Activated gamma-delta T cell treated with Interleukin-2 at 50 U/mL for 16 hours (primary cell): ENCODE measurements at places on chromosomes 7 and 10.
A peak's percentile ranks its signal among the peaks of the same experiment; 100 is the strongest.

- peak; percentile 34 for DNase-seq
Measured at GRCh38 chr10:119478111-119478802, 64.3 kb downstream of the RGS10 start.

GRCh38 chr7:151374726-151375125 lies 33.1 kb downstream of the NUB1 start:
- no peak for DNase-seq

DNA sequence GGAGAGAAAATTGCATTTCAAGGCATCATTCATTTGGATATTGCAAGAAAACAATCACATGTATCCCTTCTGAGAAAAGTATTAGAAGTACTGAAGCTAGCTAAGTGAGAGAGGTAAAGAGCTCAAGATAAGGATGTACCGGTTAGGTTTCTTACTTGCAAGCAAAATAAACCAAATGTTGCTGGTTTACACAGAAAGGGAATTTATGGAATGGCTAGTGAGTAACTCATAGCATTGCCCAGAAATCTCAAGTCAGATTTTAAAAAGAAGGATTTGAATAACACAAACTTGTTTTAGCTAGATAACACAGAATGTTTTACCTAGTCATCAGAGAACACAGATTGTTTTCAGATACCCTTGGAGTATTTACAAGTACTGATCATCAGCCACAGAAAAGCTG lies 30.6 kb downstream of the KLHL7 start:
- no peak for DNase-seq

DNA sequence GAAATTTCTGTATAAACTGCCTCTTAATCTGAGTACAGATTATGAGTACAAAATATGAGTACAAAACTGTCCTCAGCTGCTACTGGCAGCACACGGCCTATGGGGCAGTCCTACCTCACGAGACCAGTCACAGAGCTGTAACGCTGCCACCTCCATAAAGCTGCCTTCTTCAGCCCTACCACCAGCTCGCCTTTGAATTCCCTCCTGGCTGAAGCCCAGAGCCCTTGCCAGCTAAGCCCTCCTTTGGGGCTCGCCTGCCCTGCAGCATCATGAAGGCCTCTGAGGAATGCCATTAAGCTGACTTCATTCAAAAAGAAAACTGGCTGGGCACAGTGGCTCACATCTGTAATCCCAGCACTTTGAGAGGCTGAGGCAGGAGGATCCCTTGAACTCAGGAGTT lies 180.0 kb upstream of the SH2B2 start:
- DNase-seq, result no peak

- DNase-seq, result no peak
Measured at GRCh38 chr7:66352071-66352470, 146.9 kb downstream of the TPST1 start.

DNA sequence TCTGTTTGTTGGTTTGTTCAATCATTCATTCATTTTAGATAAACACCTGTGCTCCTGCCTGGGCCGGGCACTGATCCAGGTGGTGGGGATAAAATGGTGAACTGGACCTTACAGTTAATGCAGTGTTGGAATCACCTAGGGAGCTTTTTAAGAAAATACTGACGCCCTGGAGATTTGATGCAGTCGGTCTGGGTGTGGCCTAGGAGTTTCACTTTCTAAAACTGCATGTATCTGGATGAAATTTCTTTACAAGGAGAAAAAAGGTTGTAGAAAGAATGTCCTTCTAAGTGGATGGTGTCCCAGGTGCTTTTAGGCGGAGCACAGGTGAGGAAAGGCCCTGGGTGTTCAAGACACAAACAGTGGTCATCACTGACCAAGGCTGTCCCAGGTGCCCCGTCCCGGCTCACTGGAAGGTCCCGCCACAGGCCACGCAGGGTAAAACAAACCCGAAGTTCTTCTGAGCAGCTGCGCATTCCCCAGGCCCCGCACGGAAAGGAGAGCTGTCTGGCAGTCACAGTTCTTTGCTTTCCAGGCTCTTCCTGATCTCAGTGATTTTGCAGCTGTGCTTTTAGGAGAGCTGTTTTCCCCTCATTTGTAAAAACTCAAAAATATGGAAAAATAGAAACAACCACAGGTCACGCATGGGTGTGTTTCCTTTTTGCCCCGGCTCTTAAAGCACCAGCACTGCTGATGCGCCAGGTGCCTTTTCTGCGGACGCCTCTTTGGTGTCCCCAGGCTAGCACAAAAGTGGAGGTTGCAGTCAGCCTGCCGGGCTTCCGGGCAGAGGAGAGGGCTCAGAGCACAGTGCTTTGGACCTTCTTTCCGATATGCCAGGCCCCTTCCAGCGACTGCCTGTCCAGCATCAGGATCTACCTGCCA lies 161.9 kb downstream of the GRK5 start:
- no peak for DNase-seq

DNA sequence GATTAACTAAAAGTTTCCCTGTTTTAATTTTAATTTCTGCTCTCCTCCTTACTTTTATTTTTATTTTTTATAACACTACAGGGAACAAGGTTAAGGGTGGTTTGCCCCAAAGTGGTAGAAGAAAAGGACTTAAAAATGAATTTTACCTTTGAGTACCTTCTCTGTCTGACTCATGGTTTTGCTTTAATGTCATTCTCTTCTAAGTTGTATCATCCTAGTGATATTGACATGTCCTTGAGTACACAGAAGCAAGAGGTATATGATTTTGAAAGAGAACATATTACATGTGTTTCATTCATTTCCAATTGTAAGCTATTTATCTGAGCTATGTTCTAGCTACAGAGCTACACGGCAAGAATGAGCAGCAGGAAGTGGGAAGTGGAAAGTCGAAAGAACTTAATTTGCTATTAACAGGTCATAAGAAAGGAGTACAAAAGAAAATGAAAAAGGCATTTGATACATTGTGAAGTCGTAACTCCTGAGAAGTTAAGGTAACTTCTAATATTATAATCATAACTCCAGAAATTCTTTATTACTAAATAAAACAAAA lies 112.5 kb downstream of the SEMA3A start:
- no peak for DNase-seq

DNA sequence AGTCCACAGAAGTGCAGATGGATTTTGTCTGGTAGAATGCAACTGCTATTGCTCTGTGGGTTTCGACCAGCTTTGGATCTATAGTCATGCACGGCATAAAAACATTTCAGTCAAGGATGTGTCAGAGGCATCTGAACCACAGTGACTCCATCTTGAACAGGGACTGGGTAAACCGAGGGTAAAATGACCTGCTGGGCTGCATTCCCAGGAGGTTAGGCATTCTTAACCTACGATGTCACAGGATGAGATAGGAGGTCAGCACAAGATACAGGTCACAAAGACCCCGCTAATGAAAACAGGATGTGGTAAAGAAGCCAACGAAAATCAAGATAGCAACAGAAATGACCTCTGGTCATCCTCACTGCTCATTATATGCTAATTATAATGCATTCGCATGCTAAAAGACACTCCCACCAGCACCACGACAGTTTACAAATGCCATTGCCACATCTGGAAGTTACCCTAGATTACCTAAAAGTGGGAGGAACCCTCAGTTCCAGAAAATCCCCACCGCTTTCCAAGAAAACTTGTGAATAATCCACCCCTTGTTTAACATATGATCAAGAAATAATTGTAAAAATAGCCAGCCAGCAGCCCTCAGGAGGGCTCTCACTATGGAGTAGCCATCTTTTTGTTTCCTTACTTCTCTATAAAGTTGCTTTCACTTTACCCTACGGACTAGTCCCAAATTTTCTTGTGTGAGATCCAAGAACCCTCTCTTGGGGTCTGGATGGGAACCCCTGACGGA lies 50.7 kb upstream of the CPXM2 start:
- no peak for DNase-seq

DNA sequence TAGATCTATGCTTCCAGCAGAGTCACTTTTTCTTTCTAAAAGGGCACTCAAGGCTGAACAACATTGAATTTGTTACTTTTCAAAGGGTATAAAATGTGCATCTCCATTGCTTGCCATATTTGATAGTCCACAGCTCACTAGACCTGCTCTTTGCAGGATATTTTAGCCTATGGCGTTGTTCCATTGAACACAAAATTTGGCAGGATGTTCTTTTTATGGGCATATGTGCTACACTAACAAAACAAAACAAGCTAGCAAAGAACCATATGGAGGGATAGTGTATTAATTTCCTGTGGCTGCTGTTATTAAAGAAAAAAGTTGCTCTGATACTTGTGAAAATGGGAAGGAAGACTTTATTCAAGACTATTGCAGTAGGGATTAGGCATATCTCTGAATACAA lies 828.7 kb downstream of the TYW1 start:
- DNase-seq, result no peak

- DNase-seq, result peak; percentile 51
Measured at GRCh38 chr10:42753126-42753506, 29.5 kb upstream of the BMS1 start.

- peak; percentile 6 for DNase-seq
Measured at GRCh38 chr7:66739953-66740301, 606 bp upstream of the RABGEF1 start.

- DNase-seq, result no peak
Measured at GRCh38 chr7:25314731-25315267, 86.5 kb upstream of the NPVF start.

DNA sequence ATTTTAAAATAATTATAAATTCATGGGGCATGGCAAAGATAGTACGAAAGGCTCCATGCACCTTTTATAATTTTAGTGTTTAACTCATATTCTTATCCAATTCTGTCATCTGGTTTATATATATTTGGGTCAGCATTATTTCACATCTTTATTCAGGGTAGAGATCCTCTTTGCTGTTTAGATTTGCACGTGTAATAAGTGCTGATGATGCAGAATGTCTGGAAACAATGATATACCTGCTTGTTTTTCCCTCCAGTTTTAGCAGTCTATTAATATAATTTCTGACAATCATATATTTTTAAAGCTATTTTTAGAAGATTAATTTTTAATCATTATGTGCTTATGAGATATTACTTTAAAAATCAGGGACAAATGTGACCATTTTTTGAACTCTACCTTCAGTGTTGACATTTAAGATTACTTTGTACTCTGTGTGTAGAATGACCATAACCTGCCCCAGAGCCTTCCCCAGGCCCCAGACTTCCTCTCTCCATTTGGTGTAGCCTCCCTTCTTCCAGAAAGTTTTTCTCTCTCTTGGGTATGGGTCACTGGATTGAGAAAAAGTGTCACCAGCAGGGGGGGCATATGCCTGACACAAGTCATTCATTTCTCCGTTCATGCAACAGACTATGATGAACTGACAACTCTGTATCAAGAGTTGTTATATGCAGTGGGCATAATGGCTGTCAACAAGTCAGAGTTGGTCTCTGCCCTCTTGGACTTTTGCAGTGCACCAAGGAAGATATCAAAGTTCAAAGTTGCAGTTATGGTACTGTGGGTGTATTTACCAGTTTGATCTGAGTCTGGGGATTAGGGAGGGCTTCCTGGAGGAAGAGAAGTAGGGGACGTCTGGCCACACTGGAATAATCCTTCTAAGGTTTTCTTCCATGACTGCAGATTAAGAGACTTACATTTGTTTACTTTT lies 192.6 kb upstream of the CCDC6 start:
- DNase-seq, result no peak

DNA sequence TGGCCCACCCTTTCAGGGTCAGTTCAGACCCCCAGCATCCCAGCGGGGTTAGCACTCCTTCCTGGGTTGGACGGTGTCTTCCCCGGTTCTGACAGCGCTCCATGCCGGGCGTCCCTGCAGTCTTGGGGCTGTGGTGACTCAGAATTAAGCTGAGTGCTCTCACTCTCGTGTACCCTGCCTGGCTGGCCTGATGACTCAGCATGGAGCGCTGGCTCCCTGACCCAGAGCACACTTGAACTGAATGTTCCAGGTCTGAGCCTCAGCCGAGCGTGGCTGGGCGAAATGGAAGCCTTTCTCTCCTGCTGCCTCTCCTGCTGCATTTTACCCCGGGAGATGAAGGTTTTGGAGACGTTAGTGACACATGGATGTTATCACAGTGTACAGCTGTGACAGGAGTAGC lies 7.1 kb downstream of the BAG3 start:
- no peak for DNase-seq

- no peak for DNase-seq
Measured at GRCh38 chr7:5177060-5177459, 13.0 kb upstream of the WIPI2 start.

DNA sequence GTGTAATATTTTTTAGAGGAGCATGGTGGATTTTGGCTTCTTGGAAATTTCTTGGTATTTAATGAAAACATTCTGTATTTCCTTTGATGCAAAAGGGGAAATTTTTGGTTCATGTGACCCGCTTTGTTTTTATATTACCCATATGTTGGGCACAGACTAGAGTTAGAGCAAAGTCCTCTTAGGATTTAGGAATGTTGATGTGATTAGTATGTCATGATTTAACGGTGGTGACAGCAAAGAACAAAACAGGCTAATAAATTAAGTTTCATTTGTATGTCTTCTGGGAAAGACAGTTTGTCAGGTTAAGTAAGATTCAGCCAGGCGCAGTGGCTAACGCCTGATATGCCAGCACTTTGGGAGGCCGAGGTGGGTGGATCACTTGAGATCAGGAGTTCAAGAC lies 304.6 kb downstream of the REEP3 start:
- no peak for DNase-seq

DNA sequence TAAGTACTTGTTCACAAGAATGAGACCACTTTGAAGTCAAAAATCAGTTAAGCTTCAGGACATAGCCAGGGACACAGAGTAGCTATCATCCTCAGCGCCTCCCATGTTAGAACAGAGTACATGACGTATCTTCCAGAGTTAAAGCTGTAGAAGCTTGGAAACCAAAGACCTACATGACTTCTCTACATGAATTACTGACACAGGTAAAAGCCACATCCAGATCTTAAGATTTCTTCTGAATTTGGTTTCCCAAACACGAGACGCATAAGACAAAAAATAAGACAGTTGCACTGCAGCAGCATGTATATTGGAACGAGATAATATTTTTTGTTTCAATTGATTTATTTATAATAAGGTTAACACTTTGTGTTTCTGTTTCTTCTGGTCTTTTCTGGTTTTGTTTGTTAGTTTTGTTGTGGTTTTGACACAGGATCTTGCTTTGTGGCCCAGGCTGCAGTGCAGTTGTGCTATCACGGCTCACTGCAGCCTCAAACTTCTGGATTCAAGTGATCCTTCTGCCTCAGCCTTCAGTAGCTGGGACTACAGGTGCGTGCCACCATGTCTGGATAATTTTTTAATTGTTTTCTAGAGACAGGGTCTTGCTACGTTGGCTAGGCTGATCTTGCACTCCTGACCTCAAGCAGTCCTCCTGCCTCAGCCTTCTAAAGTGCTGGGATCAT lies 10.2 kb upstream of the EPC1 start:
- DNase-seq, result peak; percentile 13

GRCh38 chr7:141014125-141014523 lies 628 bp downstream of the MRPS33 start:
- DNase-seq, result no peak
